ENCODE measurements at places on chromosomes 1 and 21.

GRCh38 chr1:9241891-9242290 lies 7.3 kb downstream of the H6PD start:
- DNase-seq: no peak

DNA sequence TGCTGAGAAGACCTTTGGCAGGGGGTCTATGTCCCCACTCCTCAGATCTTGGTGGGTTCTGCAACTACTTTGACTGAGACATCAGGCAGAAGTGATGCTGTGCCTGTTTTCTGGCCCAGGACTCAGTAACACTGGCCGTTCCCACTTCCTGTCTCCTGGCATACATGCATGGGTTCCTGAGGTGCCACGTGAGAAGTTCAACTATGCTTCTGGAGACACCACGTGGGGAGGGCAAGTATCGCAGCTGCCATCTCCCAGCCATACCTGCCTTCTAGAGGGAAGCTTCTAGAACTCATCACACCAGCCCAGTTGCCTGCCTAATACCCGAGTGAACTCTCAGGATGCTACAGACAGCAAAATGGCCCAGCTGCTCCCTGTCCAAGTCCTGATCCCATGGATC lies 65.8 kb downstream of the TRABD2B start:
- DNase-seq: no peak

DNA sequence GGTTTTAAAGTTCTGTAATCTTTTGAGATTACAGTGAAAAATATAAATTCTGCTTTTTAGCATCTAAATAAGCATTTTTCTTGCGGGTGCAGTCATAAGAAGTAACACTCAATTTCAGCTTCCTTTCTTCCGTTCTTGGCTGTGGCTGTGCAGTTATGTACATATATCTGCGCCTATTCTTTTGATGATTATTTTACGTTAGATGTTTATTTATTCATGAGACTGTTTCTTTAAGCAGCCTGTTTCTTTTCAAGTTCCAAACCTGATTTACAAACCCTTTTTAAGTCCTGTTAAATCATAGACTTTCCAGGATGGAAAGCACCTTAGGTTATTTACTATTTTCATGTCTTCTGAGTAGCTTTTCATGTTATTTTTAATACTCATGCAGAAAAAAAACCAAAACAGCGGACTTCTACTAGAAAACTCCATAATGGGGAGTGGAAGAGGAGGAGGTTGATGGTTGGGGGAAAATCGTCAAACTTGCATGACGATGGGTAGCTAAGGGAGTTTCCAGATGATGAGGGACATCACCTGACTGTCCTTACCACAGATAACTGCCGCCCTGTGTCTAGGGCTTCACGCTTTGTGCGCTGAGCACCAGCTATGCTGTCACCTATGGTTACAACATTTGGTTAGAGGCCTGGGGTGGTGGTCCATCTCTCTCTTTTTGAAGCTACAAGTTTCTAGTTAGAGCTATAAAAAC lies 2.6 kb downstream of the PRDM2 start:
- no peak for DNase-seq

DNA sequence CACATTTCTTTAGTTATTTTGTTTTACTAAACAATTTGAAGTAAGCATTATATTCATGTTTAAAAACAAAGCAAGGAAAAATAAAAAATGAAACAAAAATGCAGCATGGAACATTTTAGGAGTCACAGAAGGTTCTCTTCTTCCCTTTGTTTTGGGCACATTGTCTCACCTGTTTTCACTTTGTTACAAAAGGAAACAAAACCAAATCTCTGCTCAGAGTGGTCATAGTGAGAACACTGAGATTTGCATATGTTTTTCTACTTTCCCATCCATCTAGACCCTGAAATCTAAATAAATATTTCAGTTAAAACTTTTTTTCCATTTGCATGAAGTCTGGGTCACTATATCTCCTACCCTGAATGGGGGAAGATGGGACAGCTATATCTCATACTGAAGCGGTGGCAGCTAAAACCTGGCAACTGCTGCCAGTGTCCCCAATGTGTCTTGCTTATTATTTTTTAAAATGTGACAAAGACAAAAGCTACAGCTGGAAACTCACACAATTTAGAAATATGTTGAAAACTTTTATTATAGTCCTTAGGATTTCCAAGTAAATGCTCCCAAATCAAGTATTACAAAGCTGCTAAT lies 3.5 kb downstream of the EXOC8 start:
- no peak for DNase-seq

GRCh38 chr21:41526478-41527087 lies 18.6 kb upstream of the TMPRSS2 start:
- no peak for DNase-seq

DNA sequence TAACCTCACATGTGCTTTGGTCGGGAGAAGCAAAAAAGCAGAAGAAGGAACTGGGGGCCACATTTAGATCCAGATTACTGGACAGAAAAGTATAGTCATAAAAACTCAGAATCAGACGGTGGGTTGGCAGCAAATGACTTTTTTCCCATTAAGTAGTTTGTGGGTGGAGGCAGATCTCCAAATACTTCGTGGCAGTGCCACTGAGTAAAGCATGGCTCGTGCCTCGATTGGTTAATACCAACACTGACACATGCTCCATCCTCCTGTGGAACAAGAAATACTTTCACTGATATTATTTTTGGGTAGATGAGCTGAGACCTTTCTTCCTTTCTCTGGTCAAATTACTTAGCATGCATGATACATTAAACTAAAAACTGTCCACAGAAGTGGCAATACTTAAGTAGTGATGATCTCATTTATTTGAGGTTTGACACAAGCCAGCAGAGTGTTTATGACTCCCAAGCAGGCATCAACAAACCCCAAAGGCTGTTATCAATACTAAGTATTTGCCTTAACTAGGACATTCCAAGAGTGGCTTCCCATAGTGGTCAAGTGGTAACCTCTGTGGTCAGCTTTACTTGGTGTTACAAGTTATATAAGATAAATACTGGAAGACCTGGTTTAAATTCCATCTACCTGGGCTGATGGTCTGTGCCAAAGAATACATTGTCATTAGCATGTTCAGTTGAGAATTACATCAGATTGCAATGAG lies 500.0 kb upstream of the RUNX1 start:
- DNase-seq: no peak

- DNase-seq: no peak
These were observed 16.3 kb upstream of the OLFML2B start for GRCh38 chr1:162040001-162040400.

DNA sequence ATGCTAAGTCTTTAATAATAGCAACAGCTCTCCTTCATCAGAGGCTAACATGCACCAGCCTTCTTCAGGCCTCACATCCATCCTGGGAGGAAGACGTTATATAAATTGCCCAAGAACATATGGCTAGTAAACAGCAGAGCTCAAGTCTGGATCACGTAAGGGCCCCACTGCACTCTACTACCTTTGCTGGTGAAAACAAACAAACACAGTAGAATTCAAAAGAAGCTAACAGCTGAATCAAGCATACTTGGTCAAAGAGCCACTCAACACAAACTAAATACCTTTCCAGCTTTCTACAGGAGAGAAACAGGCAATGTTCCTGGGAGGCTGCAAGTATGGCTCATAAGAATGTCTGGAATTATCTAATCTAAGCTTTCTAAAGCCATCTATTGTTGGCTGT lies 66.0 kb downstream of the WLS start:
- no peak for DNase-seq

DNA sequence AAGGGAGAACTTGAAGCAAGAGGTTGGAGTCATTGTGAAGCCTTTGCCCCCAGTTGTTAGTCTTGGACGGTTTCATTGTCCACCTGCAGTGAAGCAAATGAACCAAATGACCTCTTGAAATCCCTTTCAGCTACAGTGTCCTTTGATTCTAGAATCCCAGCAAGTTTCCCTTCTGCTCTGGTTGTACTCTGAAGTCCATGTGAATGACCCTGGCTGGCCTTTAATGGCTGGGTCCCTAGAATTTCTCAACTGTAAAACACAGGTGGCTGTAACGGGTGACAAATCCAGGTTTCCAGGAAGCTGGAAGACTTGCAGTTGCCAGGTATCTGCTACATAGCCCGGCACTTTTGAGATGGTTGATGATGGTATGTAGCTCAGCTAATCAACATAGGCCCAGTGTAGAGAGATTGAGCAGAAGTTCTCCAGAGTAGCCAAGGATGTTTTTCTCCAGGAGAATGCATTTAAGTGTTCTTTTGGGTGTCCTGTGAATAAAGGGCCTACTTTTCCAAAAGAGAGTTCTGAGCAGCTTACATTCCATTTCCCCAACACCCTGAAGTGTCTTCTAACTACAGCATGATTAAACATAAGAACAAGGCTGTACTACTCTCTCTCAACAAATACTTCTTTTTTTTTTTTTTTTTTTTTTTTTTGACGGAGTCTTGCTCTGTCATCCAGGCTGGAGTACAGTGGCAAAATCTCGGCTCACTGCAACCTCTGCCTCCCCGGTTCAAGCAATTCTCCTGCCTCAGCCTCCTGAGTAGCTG lies 17.6 kb upstream of the SLC30A1 start:
- DNase-seq: no peak

DNA sequence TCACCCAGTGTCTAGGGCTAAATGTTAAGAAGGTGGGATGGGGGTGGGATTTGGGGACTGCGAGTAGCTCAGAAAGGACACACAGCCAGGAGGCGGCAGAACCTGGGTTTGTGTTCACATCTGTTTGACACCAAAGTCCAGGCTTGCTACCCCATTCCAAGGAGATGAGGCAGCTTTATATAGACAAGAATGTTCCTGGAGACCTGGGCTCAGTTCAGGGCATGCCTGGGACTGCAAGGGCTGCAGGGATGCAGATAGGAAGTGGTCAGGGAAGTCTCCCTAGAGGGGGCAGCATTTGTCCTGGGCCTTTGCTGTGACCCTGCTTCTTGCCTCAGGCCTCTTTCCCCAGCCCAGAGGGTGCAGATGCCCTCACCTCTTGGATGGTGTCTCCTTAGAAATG lies 16.3 kb downstream of the PADI3 start:
- DNase-seq: no peak

GRCh38 chr1:27152004-27152828 lies 2.7 kb downstream of the SLC9A1 start:
- DNase-seq: no peak

DNA sequence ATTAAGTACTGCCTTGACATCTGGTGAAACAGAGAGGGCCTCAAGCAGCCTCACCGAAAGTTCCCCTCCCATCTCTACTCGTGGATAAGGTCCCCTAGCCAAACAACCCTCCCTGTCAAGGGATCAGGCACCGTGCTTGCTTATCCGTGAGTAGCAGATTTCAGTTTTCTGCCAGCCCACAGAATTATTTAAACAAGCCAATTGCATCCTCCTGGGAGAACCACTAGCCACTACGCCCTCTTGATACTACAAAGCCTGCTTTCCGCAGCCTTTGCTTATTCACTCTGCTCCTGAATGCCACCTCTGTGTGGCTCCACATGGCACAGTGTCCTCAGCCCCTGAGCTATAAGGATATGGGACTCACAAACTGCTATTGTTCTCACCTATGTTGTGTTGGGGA lies 5.9 kb upstream of the TFF2 start:
- DNase-seq: no peak

- no peak for DNase-seq
These were observed 3.3 kb upstream of the FMO4 start for GRCh38 chr1:171310661-171311087.

GRCh38 chr1:32761253-32761877 lies 55.8 kb downstream of the YARS1 start:
- peak; percentile 72 for DNase-seq

- peak; percentile 62 for DNase-seq
These were observed 16.1 kb downstream of the TNFRSF8 start for GRCh38 chr1:12078938-12079861.

GRCh38 chr1:204959836-204960235 lies 83.2 kb upstream of the CNTN2 start:
- DNase-seq: no peak

GRCh38 chr1:46137916-46138315 lies 5.5 kb upstream of the PIK3R3 start:
- peak; percentile 22 for DNase-seq

DNA sequence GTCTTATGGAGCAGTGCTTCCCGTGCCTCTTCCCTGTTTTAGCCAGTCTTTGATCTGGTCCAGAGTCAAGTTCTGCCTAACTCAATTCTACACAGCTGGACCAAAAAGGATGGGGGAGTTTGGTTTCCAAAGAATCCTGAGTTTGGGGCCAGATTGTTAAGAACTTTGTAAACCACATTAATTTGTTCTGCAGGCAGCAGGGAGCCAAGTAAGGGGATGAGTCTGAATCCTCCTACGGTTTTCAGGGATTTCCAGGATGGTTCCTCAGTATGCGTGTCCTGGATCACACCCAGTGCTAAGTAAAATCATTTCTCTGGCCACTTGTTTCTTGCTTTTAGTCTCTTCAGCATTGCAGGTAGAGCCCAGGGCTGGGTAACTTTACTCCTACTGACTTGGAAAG lies 26.1 kb upstream of the GJA5 start:
- DNase-seq: no peak

GRCh38 chr1:41618066-41618825 lies 133.8 kb upstream of the EDN2 start:
- DNase-seq: no peak

DNA sequence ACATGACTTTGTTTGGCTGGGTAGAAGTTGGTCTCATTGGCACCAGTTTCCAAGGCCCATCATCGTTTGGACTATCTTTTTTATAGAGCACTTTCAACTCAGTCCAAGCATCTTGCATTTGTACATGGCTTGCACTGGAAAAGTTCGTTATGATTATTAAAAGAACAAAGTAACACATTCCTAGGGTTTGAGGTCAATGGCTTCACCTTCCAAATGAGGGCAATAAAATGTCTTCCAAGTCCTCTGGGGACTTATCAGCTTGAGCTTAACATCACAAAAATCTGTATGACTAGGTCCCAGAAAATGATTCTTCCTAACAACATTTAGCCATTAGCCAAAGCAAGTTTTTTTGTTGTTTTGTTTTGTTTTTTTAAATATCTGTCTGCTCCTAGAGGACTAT lies 610.8 kb downstream of the LMO4 start:
- DNase-seq: peak; percentile 44

- DNase-seq: no peak
These were observed 31.9 kb downstream of the SCAF4 start for GRCh38 chr21:31700040-31700439.

DNA sequence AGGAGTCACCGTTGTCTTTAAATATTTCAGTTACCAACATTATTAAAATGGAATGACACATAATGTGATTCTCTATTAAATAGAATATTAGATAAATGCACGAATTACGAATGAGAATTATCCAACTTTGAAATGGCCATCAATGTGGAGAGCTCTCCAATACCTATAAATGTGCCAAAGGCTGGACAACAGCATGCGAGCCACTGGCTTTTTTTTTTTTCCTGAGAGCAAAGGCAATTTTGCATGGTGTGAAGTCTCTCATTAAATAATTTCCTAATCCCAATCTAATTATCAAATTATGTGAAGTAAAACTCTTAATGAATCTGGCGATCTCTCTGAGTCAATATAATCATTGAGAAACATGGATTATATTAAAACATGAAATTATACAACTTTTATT lies 113.5 kb downstream of the KCNT2 start:
- no peak for DNase-seq

- peak; percentile 76 for DNase-seq
These were observed 7.9 kb downstream of the CSTB start for GRCh38 chr21:43767984-43768867.

All from fibroblast of skin of right biceps (primary cell).